ENCODE measurements at places on chromosomes 13 and 19. TPM values are rescaled to one million over a fixed set of nuclear protein-coding genes. Genes with fewer than 3 reads are reported as not detected.

CEACAM1 gene
- total RNA-seq = 1.7 TPM

STXBP2 gene
- total RNA-seq = 38.1 TPM

TMEM147 gene
- total RNA-seq = 433 TPM

ZNF208 gene
- total RNA-seq = not detected

CGB1 gene
- total RNA-seq = not detected

EPSTI1 gene
- total RNA-seq = 0.25 TPM

KLK4 gene
- total RNA-seq = not detected

MBD3L3 gene
- total RNA-seq = not detected

CEACAM5 gene
- total RNA-seq = 1.6 TPM

ELOF1 gene
- total RNA-seq = 96.0 TPM

KL gene
- 0.05 TPM for total RNA-seq

FCER2 gene
- not detected for total RNA-seq

RNF225 gene
- 0.08 TPM for total RNA-seq

ZNF497 gene
- 0.92 TPM for total RNA-seq

RNF17 gene
- total RNA-seq = not detected

PABPC3 gene
- total RNA-seq = 0.13 TPM

ELSPBP1 gene
- total RNA-seq = not detected

ACER1 gene
- not detected for total RNA-seq

POGLUT2 gene
- 5.6 TPM for total RNA-seq

PTGIR gene
- total RNA-seq = not detected

NLRP11 gene
- total RNA-seq = 0.06 TPM

ZNF766 gene
- 9.0 TPM for total RNA-seq

NCAN gene
- total RNA-seq = 0.01 TPM

OR7A5 gene
- total RNA-seq = not detected

FFAR2 gene
- not detected for total RNA-seq

ZNF132 gene
- 0.08 TPM for total RNA-seq

ATP1A3 gene
- total RNA-seq = 4.5 TPM

ANKRD24 gene
- 0.18 TPM for total RNA-seq

WDR62 gene
- total RNA-seq = 25.3 TPM

RASAL3 gene
- not detected for total RNA-seq

URAD gene
- total RNA-seq = not detected

RASL11A gene
- 4.8 TPM for total RNA-seq

ZNF382 gene
- 0.06 TPM for total RNA-seq

ZNF729 gene
- not detected for total RNA-seq

NAPSA gene
- 0.71 TPM for total RNA-seq

FNDC3A gene
- total RNA-seq = 29.8 TPM

KANK2 gene
- total RNA-seq = 54.4 TPM

ELANE gene
- total RNA-seq = 0.46 TPM

MBD3L2 gene
- not detected for total RNA-seq

LRG1 gene
- 0.06 TPM for total RNA-seq

AP1M2 gene
- 29.1 TPM for total RNA-seq

FEM1A gene
- total RNA-seq = 5.2 TPM

FGF22 gene
- 0.61 TPM for total RNA-seq

ZNF813 gene
- total RNA-seq = 0.45 TPM

TGFBR3L gene
- total RNA-seq = 1.6 TPM

NLRP4 gene
- total RNA-seq = not detected

ZNF99 gene
- not detected for total RNA-seq

MEX3D gene
- total RNA-seq = 11.3 TPM

HSPBP1 gene
- 135 TPM for total RNA-seq

FXYD5 gene
- 197 TPM for total RNA-seq

ARHGAP45 gene
- 4.9 TPM for total RNA-seq
